ENCODE measurements at places on chromosomes 2 and 18.

DNA sequence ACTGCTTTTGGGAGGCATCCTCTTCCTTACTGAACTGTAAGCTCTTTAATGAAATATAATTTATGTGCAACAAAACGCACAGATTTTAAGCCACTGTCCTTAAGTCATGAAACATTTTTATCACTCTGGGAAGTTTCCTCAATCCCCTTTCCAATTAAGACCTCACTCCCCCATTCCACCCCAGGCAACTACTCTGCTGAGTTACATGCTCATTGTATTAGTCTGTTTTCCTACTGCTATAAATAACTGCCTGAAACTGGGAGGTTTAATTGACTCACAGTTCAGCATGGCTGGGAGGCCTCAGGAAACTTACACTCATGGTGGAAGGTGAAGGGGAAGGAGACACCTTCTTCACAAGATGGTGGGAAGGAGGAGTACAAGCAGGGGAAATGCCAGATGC is 46.5 kb upstream of the KCNE4 start:
- DNase-seq: peak; percentile 50

GRCh38 chr18:54690198-54690597 is 99.2 kb downstream of the DYNAP start:
- DNase-seq: peak; percentile 12

- no peak for DNase-seq
Measured at GRCh38 chr2:239884875-239885274, 140.3 kb downstream of the NDUFA10 start.

DNA sequence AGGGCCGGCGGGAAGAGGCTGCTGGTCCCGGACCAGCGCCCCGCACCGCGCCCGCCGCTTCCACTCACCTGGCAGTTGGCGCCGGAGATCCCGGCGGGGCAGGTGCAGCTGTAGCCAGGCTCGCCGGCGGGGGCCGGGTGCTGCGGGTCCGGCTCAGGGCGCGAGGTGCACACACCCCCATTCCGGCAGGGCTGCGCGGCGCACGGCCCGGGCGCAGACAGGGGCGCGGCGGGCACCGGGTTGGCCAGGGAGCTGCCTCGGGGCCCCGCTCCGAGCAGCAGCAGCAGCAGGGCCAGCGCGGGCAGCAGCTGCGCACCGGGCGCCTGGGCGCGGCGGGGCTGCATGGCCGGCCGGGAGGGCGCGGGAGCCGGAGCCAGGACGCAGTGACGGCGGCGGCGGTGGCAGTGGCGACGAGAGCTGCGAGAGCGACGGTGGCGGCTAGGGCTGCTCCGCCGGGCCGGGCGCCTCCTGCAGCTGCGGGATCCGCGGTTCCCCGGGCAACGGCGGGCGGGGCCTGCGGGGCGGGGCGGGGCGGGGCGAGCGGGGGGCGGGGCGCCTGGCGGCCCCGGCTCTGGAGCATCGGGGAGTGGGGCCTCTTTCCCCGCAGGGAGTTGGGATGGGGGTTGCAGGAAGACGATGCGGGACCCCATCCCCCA is at the start of gene DNER:
Gene DNER (minus strand): TSS at position 476 of the 656 bp plus-strand sequence. CDS start 132 bp downstream, at position 344.
- DNase-seq: peak; percentile 3

- no peak for DNase-seq
Measured at GRCh38 chr2:200363279-200363678, 56.8 kb downstream of the SPATS2L start.
